ENCODE measurements at places on chromosomes 3 and 15.
A peak's percentile ranks its signal among the peaks of the same experiment; 100 is the strongest.

DNA sequence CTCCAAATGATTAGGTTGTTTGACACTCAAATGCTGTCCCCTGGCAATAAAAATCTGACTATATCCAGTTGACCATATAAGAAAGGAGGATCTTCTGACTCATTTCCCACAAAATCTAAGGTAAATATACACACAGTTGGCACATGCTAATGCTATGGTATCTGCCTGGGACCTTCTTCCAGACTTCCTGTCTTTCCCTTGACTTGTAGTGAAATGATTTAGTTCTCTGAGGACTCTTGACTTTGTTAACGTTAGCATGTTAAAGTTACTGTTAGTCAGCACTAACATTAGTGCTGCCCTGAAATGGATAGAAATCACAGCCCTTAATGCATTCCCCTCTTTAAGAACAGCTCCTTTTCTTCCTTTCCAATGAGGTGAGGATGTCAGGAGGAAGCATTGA is 124.3 kb upstream of the LSAMP start:
- DNase-seq: no peak

DNA sequence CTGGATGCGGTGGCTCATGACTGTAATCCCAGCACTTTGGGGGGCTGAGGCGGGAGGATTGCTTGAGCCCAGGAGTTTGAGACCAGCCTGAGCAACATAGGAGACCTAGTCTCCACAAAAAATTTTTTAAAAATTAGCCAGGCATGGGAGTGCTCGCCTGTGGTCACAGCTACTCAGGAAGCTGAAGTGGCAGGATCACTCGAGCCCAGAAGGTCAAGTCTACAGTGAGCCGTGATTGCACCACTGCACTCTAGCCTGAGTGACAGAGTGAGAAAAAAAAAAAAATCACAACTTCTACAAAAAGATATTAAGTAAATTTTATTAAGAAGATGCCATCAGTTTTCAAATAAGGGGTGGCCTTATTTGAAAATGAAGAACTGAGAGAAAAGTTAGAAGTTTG is 11.9 kb upstream of the PLA2G4D start:
- no peak for DNase-seq

DNA sequence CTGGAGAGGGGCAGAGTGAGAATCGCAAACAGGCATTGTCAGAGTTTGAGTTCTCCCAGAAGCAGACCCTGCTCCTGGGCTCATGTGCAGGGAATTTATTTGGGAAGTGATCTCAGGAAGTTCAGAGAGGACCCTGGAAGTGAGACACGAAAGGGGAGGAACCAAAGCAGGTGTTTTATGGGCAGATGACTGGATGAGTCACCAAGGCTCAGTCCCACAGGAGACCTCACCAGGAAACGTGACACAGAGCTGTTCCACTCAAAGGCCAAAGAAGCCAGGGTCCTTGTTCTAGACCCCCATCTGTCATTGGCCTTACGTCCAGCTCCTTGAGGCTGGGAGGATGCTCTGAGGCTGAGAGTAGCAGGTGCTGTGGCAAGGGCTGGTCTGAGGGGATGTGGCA is 43.4 kb upstream of the SEC22A start:
- DNase-seq: no peak

- DNase-seq: no peak
These were observed 34.4 kb upstream of the ETV5 start for GRCh38 chr3:186143250-186143649.

GRCh38 chr3:116388867-116389385 is 56.4 kb downstream of the LSAMP start:
- DNase-seq: no peak

GRCh38 chr15:51183076-51183475 is 88.4 kb upstream of the TNFAIP8L3 start:
- no peak for DNase-seq

GRCh38 chr3:142852009-142852408 is 36.9 kb downstream of the PCOLCE2 start:
- no peak for DNase-seq

DNA sequence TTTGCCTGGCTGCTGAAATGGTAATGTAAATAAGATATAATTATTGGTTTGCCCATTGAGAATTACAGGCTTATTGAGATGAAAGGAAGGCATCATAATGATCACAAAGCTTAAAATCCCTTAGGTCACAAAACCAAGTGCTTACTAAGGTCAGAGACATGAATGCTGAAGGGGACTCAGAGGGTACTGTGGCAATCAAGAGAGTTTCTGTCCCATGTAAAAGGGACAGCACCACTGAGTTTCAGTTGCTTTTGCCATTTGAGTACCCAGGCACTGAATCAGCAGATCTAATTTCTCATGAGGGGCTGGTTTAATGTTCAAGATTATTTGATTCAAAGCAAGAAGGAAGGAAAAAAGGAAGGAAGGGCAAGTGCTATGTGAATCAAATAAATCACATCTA is 127.0 kb downstream of the PLOD2 start:
- DNase-seq: peak; percentile 16

- DNase-seq: no peak
These were observed 313.3 kb downstream of the SATB1 start for GRCh38 chr3:18111796-18112232.

- DNase-seq: no peak
These were observed at the start of gene STAB1 for GRCh38 chr3:52494886-52495495. Gene STAB1 (plus strand): TSS chr3:52495338. CDS start chr3:52495414, 76 bp downstream.

- no peak for DNase-seq
These were observed 118.7 kb downstream of the PDE8A start for GRCh38 chr15:85100186-85100937.

DNA sequence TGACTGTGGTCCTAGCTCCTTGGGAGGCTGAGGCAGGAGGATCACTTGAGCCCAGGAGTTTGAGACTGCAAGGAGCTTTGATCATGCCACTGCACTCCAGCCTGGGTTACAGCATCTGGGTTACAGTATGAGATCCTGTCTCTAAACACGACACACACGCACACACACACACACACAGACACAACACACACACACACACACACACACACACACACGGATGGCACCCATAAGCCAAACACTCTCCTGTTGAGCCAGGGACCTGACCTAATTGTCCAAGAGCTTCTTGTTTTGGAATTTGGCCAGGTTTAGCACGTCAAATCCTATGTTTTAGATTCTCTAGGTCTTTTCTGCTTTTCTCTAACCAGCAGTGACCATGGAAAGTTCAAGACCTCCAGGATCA is 26.8 kb downstream of the EID1 start:
- no peak for DNase-seq

DNA sequence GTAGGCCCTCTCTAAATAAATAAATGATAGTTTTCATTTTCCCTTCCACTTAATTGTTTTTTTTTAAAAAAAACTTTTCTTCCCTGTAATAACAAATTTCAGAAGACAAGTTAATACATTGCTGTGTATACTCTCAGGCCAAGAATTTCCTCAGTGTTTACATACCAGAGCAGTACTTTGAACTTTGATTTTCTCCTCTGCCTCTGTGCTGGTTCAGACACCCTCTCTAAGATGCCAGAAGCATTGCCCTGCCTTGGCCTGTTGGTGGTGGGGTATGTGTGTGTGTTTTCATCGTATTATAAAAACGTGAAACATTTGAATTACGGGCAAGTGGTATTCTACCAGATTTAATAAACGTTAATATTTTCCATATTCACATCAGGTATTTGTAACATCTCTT is 70.1 kb downstream of the SMAD3 start:
- DNase-seq: no peak

- DNase-seq: no peak
These were observed 1.1 kb upstream of the TLNRD1 start for GRCh38 chr15:80999623-81000036.

- DNase-seq: no peak
These were observed 2.0 kb upstream of the TNIK start for GRCh38 chr3:171462224-171462623.

DNA sequence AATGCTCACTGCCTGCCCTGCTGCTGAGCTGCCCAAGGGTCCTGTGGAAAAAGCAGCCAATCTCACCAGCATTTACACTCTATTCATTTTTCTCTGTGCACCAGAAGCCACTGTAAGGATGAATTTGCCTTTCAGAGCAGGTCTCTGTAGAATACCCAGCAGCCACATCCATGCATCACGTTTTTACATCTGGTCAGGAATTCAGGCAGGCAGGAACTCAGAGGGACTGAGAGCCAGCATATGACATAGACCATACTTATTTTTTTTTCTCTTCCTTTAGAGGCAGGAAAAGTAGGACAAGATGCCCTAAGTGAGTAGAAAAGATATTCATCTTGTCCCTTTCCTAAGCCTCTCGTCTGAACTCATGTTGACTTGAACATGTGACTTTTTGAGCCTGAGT is 292.7 kb downstream of the EPHB1 start:
- no peak for DNase-seq

- no peak for DNase-seq
These were observed 448.8 kb upstream of the TPRG1 start for GRCh38 chr3:188722963-188723362.

GRCh38 chr15:62440362-62441105 is 275.4 kb upstream of the C2CD4B start:
- no peak for DNase-seq

DNA sequence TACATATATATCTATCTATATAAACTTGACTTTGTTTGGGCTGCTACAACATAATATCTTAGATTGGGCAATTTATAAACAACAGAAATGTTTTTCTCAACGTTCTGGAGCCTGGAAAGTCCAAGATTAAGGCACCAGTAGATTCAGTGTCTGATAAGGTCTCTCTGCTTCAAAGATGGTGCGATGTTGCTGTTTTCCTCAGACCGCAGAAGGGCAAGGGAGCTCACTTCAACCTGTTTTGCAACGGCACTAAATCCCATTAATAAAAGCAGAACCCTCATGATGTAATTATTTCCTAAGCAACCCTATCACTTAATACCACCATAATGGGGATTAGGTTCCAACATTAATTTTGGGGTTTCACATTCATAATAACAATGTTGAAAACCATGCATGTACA is 1134.8 kb downstream of the NSUN3 start:
- no peak for DNase-seq

DNA sequence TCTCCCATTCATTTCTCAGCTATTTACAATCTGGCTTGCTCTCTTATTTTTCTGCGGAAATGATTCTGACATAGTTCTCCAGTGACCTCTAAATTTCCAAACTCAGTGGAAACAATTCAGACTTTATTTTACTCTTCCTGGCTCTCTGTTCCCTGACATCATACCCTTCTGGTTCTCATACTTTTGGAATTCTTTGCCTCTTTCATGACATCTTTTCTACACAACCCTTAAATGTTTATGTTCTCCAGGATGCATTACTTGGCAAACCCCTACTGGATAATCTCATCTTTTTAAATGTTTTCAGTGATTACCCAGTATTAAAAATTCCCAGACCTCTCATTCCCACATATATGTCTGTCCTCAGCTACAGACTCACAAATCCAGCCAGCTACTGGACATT is 23.9 kb upstream of the PLSCR4 start:
- no peak for DNase-seq

- peak; percentile 51 for DNase-seq
These were observed 73.1 kb upstream of the SLC6A6 start for GRCh38 chr3:14329116-14329830.

GRCh38 chr3:196624067-196624790 is 15.3 kb upstream of the NRROS start:
- DNase-seq: no peak

DNA sequence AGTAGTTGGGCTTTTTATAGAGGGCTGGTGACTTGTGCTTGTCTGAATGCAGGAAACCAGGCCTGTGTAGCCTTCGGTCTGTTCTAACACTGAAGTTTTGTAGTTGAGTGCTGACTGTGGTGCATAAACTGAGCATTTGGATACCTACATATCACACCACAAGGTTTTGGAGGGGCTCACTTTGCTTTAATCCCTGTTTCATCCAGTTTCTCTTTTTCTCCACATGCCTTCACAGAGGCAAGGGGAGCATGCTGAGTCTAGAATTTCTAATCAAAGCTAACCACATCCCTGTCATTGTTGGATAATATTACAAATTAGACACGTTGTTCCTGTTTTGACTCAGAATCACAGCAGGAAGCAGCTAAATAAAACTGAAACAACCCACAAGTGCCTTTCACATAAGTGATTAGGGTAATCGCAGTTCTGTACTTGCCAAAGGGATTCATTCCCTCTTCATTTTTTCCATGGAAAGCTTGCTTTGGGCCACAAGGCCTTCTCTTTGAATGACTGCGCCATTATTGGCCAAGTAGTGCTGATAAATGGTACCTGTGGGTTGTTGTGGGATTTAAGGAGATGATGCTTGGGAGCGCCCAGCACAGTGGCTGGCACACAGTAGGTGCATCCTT is 48.9 kb downstream of the TGFBR2 start:
- DNase-seq: no peak

- DNase-seq: no peak
These were observed 518.6 kb downstream of the GBE1 start for GRCh38 chr3:81242871-81243270.

- DNase-seq: no peak
These were observed 26.2 kb downstream of the AAGAB start for GRCh38 chr15:67228286-67228685.

DNA sequence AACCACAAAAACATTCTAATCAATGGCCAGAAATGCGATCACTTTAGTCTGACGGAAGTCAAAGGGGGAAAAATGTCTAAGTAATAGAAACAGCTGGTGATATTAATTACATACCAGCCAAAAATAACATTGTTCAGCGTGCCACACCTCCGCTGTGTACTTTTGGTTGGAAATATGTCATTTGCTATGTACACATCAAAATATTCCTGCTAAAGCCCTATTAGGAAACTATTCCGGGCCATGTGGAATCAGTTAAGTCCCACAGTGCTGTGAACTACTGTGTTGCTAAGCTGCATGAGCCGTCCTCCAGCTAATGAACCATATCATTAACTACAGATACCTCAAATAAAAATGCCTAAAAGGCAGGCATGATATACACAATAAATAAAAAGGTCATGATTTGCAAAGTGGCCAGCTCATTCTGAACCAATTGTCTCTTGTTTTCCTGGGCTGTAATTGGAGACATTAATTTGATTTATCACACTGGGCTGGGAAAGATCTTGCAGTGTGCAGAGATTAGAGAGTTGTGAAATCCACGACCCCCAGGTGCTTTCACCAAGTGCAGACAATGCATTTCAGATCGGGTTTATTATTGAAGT is 200.5 kb upstream of the LRTM1 start:
- DNase-seq: no peak

DNA sequence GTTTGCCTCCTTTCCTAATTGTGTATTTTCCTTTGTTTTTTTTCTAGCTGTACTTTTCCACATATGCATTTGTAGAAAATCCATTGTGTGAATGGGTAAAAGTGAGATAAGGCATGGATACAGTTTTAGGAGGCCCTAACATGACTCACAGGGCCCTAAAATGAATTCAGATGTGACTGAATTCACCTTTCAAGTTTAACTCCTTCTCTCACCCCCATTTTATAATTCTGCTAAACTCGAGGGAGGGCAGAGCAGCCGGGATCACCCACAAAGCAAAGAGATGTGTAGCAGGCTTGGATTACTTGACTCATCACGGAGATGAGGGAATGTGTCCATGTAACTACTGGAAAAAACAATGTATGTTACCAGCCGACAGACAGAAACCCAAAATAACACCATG is 59.9 kb downstream of the FOXP1 start:
- DNase-seq: no peak

DNA sequence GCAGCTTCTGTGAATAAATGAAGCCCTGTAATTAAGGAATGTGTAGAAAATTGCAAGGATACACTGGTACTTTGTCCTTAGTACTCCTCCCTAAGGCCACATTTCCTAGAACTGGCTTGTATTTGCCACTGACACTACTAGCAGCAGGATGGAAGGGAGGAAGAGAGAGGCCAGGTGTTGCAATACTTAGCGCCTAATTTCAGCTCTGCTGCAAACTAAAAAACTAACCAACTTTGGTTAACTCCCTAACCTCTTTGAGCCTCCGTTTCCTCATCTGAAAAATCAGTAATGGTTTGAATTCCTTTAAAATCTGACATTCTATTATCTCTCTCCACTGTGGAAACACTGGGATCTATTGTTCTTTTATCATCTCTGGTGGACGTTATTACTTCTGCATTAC is 257.0 kb downstream of the SV2B start:
- no peak for DNase-seq

Measured in NCI-H1105 (cell line).